ENCODE measurements at places on chromosomes 13 and 19.

DNA sequence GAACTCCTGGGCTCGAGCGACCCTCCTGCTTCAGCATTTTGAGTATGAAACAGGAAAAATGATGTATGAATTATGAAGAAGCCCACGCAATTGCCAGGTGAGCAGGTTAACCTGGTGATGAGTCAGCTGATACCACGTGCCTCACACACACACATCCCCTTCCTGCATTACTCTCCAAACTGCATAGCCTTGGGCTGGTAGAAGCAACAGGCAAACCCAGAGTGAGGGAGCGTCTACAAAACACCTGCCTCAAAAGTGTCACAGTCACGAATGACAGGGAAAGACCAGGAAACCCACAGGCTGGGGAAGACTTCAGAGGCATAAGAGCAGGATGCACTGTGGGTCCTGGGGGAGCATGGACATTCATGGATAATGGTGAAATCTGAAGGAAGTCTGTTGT, 192.8 kb upstream of the IRS2 start:
- DNase-seq, result no peak

- peak; percentile 6 for DNase-seq
Measured at GRCh38 chr13:59088716-59089115, 1075.0 kb downstream of the DIAPH3 start.

DNA sequence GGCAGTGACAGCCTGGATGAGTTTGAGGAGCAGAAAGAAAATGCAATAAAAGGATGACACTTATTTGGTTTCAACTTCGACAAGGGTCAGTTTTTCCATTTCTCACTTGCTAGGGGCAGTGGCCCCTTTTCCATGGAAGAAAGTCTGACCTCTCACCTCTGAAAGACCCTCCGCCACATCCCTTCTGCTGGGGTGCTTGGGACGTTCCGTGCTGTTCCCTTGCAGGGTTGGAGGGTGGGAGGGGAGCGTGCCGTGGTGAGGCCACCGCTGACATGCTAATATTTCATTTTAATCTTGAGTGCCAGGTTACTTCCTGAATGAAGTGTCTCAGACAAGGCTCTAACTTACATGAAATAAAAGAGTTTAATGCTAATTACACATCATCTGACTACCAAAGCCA, 5.2 kb upstream of the ZNF536 start:
- DNase-seq, result no peak

- no peak for DNase-seq
Measured at GRCh38 chr13:50905256-50905655, 4.3 kb upstream of the RNASEH2B start.

GRCh38 chr13:101523154-101524131, 71.0 kb downstream of the ITGBL1 start:
- DNase-seq, result peak; percentile 9

DNA sequence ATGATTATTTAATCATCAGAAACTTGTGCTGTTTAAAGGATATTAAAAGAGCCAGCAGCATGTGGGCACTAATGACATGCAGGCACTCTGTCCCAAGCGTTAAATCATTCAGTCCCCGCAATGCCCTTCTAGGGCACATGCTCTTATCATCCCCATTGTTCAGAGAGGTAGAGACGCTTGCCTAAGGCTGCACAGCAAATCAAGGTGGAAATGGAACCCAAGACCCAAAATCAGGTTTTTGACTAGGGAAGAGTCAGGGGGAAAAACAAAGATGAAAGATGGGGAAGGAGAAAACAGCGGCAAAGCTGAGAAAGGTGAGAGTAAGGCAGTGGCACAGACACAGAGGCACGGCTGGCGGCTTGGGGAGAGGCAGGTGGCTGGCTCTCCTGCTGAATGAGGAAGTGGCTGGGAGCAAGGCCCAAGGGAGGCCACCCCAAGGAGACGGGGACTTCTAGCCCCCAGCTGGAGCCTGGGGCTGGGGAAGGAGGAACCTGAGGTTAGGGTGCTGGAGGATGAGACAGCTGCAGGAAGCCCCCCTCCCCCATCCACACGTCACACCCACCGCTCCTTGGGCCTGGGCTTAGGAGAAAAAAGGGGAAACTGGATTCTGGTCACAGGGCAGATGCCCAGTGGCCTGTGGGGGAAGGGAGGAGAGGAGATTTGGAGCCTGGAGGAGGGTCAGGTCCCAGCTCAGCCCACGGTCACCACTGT, 1.0 kb upstream of the TYROBP start:
- no peak for DNase-seq

DNA sequence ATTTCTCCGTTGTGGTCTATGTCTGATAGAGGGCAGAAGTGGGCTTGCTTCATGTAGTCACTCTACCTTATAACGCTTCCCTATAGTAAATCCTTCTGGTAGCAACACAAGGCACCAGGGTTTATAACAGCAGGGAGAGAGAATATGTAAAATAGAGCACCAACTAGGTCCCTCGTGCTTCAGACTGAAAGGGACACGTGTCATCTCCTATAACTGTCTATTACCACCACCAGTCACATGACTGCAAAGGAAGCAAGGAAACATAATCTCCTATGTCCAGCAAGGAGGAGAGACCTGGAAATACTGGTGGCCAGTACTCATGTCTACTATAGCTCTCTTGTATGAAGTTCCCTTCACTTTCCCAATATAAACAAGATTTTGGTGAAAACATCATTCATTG, 79.2 kb downstream of the SLAIN1 start:
- no peak for DNase-seq

GRCh38 chr13:23433171-23434153, at the start of gene SACS:
SACS (minus strand) TSS chr13:23433702; CDS start chr13:23411239, 22,463 bp downstream.
- peak; percentile 28 for DNase-seq
